Activated CD4-positive, alpha-beta T cell treated with anti-CD3 and anti-CD28 coated beads, Interleukin-2, amount 10 ng/mL, durations not matched to agents 7 days and 5 days (primary cell): ENCODE measurements at places on chromosomes 6 and 20. TPM values are rescaled to one million over a fixed set of nuclear protein-coding genes. Genes with fewer than 3 reads are reported as not detected.

DNA sequence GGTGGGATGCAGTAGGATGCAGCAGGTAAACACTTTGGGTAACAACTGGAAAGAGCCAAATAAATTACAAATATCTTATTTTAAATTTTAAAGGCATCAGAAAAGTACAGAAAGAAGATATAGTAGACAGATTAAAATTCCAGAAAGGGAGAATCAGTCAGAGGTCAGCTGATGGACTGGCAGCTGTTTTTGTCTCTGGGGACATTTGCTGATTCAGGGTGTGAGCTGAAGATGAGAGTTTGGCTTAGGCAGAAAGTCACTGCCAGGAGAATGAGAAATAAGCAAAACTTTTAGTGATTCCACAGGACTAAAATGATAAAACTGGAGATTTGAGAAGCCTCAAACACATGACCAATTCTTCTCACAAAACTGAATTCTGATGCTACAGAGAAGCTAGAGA lies 39.5 kb downstream of the AHI1 start:
- H3K27me3 ChIP-seq: no peaks in the 10 kb centered on the region
- H3K36me3 ChIP-seq: peaks cover 7% of the 10 kb centered on the region
- DNase-seq: no peak
- H3K4me1 ChIP-seq: peaks cover 8% of the 10 kb centered on the region
- no peak overlapping the region for H3K4me3 ChIP-seq
- H3K27ac ChIP-seq: no peak overlapping the region

GRCh38 chr6:11538052-11538818 lies 686 bp downstream of the TMEM170B start:
- H3K27ac ChIP-seq: peak overlapping the region; percentile 56
- DNase-seq: peak; percentile 21
- peaks cover 14% of the 10 kb centered on the region for H3K4me1 ChIP-seq
- no peaks in the 10 kb centered on the region for H3K36me3 ChIP-seq
- peak overlapping the region; percentile 76 for H3K4me3 ChIP-seq
- peaks cover 32% of the 10 kb centered on the region for H3K27me3 ChIP-seq

- H3K36me3 ChIP-seq: peaks cover 48% of the 10 kb centered on the region
- H3K27ac ChIP-seq: no peak overlapping the region
- DNase-seq: no peak
- H3K4me3 ChIP-seq: no peak overlapping the region
- H3K27me3 ChIP-seq: no peaks in the 10 kb centered on the region
These were observed 43.6 kb downstream of the REPS1 start for GRCh38 chr6:138944412-138944811.

- no peak overlapping the region for H3K4me3 ChIP-seq
- H3K36me3 ChIP-seq: no peaks in the 10 kb centered on the region
- no peak overlapping the region for H3K27ac ChIP-seq
- DNase-seq: no peak
- H3K4me1 ChIP-seq: no peaks in the 10 kb centered on the region
These were observed 165.6 kb downstream of the TRIM27 start for GRCh38 chr6:28758046-28758817.

DNA sequence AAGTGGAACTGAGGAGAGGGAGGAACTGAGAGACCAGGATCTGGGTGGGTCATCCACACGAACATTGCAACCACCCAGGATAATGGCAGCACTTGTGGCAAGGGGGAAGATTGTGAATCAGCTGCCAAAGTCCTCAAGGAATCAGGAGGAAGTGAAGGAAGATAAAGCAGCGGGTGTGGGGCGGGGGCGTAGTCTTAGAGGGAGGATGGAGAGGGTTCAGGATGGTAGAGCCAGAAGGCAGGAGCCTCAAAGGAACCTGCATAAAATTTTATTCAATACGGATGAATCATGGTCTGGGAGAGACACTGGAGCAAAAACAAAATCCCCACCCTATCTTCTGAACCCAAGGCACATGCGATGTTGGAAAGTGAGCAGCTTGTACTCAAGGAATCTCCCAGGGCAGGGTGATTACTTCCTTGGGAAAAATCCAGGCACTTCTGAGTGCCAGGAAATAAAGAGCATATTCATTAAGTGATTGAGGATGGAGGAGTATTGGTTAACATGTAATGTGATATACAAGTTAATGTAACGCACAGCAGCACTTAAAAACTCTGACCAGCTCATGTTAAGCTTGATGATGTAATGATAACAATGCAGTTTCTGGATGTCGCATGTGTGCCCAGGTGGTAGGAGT lies 82.0 kb upstream of the B3GAT2 start:
- no peaks in the 10 kb centered on the region for H3K4me1 ChIP-seq
- no peak for DNase-seq
- H3K27me3 ChIP-seq: peaks cover 2% of the 10 kb centered on the region

The CGA gene
- not detected for total RNA-seq

The SNAP91 gene
- not detected for total RNA-seq

The CASS4 gene
- total RNA-seq: 8.6 TPM

The TBXT gene
- not detected for total RNA-seq
